Suppressor macrophage treated with lipopolysaccharide for 1 hour (primary cell): ENCODE measurements at places on chromosomes 2 and 18.

DNA sequence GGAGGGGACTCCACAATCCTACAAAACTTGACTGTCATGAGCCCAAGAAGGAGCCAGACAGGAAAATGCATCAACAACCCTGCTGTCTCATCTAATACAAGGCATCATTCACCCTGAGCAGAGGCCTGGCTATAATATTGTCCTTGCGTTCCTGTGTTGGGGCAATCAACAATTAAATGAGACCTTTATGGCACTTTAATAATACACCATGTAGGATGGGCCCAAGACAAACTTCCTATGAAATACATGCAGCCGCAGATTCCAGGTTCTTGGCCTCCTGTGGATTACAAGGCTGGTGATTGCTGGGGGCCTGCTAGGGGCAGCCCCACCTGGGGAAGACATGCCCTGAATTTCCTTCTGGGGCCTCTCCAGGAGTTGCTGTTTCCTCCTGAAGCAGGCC, 82.8 kb upstream of the PPP1CB start:
- no peak for DNase-seq

GRCh38 chr2:131104487-131105155, 515 bp upstream of the PLEKHB2 start:
- peak; percentile 91 for DNase-seq

DNA sequence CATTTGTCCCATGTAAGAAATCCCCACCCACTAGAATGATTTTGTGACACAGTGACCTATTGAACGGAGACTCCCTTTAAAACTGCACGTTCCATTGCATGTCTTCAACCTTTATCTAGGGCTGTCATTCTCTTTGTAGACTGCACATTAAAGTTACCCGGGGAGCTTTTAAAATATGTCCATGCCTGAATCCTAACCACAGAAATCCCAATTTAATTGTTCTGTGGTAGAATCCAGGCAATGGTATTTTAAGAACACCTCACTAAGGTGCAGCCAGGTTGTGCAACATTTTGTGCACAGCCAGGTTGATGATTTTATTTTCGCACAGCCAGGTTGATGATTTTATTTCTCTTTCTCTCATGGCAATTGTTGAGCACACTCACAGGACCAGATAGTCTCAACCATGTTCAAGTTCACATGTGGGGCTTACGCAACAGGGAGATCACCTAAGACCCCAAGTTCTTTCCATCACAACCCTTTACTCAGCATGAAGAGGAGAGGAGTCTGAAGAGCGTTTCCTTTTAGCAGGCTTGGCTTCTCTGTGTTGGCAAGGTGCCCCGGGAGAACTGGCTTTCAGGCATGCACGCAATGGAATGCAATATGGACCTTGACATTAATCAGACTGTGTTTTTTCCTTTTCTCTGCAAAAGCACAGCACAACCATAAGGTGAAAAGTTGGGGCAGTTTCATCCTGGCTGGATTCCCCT, 467.3 kb upstream of the ETAA1 start:
- no peak for DNase-seq

DNA sequence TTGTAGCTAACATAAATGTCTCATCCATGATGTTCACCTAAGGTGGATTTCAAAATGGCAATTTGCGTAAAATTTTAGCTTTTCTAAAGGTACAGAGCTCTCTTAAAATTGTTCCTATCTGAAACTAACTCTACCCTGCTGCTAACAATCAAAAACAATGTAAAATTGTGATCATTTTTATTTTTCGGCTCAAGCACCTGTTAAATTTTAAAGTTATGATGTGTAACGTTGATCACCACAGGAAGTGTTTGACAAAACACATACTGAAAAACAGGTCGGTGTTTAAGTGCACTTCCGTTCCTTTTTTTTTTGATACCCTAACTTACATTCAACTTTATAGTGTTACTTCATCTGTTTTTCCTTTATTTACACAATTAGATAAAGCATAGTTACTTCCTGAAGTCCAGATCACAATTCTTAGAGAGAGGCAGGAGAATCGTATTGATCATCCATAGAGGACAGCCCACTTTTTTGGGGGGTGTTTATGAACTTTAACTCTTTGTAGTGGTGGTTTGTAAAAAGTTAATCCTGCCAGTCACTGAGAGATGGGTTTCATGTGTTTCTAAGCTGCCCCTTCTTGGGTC, 6.0 kb upstream of the NCK2 start:
- DNase-seq = no peak

DNA sequence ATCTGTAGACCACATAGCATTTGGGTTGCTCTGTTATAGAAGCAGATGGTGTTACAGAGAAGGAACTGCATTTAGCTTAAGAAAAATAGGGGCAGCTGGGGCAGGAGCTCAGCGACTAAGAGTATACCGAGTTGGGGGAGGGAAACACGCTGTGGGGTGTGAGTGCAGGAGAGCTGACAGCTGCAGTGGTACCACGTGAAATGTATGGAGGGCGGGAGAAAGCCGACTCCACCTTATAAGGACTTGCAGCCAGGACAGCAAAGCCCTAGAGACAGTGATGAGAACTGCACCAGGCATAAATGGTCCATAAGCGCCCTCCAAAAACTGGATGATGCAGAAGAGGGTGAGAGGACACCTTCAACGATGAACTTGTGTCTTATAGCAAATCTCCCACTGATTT, 237.6 kb downstream of the PRKCE start:
- no peak for DNase-seq

DNA sequence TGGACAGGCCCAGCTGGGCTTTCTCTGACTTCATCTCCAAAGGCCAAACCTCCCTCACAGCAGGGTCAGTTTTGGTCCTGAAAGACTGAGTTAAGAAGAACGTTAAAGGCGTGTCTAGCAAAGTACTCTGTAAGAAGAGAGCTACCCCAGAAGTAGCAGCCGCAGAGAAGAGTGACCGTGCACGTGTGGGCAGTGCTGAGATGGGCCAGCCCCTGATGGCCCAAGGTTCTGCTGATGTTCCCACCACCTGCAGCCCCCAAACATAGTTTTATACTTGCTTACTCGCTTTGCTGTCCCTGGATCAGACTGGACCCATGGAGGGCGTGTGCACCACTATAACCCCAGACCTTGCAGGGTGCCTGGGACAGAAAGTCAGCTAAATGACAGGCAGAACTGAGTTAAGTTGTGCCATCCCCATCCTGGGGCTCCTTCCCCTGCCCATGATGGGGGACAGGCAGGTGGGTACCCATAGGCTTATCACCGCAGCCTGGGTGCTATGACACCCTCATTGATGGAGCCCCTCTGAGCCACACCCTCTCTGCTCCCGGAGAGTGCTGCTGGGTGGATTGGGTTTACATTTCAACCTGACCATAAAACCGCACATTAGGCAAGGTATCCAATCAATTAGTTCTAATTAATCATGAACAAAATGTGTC, 367.3 kb upstream of the HS6ST1 start:
- DNase-seq = no peak

GRCh38 chr2:1488181-1488671, 75.0 kb downstream of the TPO start:
- DNase-seq = no peak

DNA sequence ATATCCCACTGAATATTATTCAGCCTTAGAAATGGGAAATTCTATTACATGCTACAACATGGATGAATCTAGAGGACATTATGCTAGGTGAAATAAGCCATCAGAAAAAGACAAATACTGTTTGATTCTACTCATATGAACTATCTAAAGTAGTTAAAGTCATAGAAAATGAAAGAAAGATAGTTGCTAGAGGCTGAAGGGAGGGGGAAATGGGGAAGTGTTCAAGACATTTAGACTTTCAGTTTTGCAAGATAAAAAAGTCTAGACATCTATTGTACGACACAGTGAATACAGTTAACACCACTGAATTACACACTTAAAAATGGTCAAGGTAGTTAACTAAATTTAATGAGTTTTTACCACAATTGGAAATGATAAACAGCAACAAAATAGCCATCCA, 835.9 kb upstream of the CHAC2 start:
- no peak for DNase-seq

- DNase-seq = peak; percentile 53
Observed at GRCh38 chr2:70901227-70902066, 34.3 kb upstream of the ATP6V1B1 start.
